Endothelial cell of umbilical vein (primary cell): ENCODE measurements at places on chromosomes 6 and 20.

GRCh38 chr20:41274152-41274551 is 43.4 kb downstream of the ZHX3 start:
- no peak for DNase-seq

GRCh38 chr6:166253281-166253681 is 54.9 kb downstream of the PRR18 start:
- DNase-seq, result no peak

DNA sequence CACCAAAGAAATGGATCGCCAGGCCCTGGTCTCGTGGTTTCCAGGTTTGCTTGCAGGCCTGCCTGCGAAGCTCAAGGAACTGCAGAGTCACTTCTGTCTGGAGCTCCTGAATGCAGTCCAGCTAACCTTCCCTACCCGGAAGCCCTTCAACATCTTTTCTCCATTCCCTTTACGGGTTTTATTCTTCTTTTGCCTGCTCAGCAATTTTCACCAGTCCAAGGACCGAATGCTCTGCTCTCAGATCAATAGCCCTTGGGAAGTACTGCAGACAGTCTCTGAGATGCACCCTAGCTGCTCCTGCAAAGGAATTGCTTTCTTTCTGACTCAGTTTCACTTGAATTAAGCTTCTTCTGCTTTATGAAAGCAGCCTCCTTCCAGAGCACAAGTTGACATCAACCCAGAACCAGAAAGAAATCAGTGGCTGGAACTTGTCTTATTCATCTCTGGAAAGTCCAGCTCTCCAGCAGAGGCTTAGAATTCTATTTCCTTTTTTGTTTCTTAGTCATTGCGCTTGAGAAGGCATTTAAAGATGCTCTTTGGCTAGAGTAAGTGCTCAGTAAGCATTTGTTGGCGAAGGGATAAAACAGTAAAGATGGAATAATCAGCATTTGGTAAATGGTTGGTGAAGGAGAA is 18.7 kb upstream of the YWHAB start:
- DNase-seq, result no peak

- DNase-seq, result no peak
Observed at GRCh38 chr6:16092990-16093389, 35.9 kb upstream of the MYLIP start.

GRCh38 chr6:121682666-121683065 is 247.2 kb downstream of the GJA1 start:
- DNase-seq, result no peak

- peak; percentile 17 for DNase-seq
Observed at GRCh38 chr20:5001174-5002076, at the start of gene SLC23A2. Gene SLC23A2 (minus strand): TSS chr20:5001510. CDS start chr20:4932562, 68,948 bp downstream.

GRCh38 chr20:454951-455350 is 7.4 kb downstream of the TBC1D20 start:
- DNase-seq, result no peak

DNA sequence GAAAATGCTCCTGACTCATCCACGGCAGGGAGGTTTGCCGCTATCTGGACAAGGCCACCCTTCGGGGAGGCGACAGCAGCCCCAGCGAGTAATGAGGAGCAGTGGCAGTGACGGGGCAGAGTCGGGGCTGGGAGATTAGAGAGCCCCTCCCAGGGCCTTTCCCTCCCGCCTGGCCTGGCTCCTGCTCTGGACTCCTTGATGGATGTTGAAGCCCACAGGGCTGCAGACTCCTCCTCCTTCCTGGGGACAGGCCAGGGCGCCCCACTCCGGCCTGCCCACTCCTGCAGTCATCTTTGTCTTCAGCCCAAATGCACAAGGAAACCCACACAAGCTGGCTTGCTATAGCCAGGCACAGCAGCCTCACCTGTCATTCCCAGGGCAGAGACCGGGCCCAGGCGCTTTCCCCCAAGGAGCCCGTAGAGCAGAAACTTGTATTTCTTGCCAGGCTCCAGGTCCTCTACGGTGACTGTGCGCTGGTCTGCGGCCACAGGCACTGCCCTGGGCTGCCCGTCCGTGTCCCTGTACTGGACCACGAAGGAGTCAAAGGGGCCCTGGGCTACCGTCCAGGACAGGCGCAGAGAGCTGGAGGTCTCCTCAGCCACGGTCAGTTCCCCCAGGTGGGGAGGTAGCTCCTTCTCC is 7.7 kb downstream of the CYP21A2 start:
- DNase-seq, result no peak

- DNase-seq, result no peak
Observed at GRCh38 chr6:33723371-33724085, 12.0 kb upstream of the UQCC2 start.

- DNase-seq, result no peak
Observed at GRCh38 chr20:58899512-58899911, 47.0 kb downstream of the GNAS start.

DNA sequence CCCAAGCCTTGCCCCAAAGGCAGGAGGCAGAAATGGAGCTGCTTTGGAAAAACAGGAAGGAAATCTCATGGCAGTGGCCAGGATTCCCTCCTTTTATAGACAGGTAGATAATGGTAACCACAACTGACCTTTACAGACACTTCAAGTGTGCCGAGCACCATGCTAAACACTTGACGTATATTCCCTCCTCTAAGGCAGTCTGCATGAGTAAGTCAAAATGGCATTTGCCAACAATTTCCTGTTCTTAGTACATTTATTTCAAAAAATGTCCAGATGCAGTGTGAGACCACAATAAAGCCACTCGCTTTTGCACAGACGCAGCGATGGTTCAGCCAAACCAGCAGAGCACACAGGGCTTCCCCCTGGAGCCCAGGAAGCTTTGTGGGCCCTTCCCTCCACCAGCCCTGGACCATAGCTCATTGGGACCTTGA is 16.5 kb upstream of the GPR6 start:
- no peak for DNase-seq

DNA sequence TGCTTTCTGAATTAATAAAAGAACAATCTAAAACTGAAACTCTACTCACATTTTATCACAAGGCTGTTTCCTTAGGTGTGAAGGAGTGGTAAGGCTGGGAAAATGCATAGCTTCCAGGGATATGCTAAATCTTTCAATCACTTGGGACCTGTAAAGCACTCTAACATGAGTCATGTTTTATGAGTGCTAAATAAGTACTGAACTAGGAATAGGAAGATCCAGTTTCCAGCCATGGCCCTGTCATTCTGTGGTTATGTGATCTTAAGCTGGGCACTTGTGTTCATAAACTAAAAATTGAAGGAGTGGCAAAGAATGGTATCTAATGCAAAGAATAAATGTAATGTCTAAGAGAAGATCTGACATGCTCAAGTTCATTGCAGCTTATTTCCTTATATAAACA is 6.1 kb upstream of the TMEM200A start:
- no peak for DNase-seq

- no peak for DNase-seq
Observed at GRCh38 chr6:167735951-167736288, 90.8 kb upstream of the AFDN start.

DNA sequence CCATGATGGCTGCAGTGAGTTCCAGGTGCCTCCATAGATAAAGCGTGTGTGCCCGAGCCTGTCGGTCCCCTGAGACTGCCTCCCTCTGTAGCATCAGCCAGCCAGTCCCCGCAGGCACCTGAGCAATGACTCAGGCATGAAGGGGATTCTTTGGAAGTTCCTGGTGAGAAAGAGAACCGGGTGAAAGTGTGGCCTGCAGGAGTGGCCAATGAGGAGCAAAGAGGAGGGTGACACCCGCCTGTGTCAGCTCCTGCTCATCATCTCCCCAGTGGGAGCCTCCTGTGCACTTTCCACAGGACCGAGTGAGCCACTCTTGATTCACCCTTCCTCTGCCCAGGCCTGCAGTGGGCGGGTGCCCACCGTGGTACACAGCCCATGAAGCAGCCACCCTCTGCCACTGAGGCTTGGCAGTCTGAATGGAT is 71.2 kb upstream of the PTPN1 start:
- no peak for DNase-seq

DNA sequence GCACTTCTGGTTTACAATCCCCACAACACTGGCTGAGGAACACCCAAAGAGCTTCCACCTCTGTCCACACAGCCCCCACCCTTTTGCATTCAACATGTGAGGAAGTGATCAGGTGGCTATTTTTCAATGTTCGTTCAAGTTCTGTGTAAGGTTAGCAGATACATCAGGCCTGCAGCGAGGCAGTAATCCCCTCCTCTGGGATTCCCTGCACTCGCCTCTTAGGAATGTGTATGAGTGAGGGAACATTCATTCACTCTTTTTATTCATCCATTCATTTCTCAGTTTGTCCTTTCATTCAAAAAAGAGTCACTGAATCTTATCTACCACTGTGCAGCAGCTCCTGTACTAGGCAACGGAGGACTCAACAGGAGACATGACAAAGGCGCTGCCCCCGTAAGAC is 236.4 kb upstream of the PRDM1 start:
- DNase-seq, result no peak

- DNase-seq, result peak; percentile 29
Observed at GRCh38 chr6:11538052-11538818, 686 bp downstream of the TMEM170B start.

- DNase-seq, result no peak
Observed at GRCh38 chr6:43120944-43121913, 45.1 kb downstream of the PTK7 start.

GRCh38 chr20:25251558-25251957 is 3.7 kb downstream of the PYGB start:
- DNase-seq, result no peak
